ENCODE measurements at places on chromosomes 13 and 19. TPM values are rescaled to one million over a fixed set of nuclear protein-coding genes. Genes with fewer than 3 reads are reported as not detected.

Gene SHISA7
- total RNA-seq = not detected

Gene PNMA8A
- 0.76 TPM for total RNA-seq

Gene MCEMP1
- not detected for total RNA-seq

Gene NBEA
- 3.7 TPM for total RNA-seq

Gene FFAR3
- total RNA-seq = not detected

Data from GM23248 (cell line).